ENCODE measurements at places on chromosomes 12 and 14.

- DNase-seq = no peak
These were observed 849 bp downstream of the WNT1 start for GRCh38 chr12:48978741-48979601.

GRCh38 chr14:100626614-100627013, 39.4 kb upstream of the BEGAIN start:
- DNase-seq = no peak

DNA sequence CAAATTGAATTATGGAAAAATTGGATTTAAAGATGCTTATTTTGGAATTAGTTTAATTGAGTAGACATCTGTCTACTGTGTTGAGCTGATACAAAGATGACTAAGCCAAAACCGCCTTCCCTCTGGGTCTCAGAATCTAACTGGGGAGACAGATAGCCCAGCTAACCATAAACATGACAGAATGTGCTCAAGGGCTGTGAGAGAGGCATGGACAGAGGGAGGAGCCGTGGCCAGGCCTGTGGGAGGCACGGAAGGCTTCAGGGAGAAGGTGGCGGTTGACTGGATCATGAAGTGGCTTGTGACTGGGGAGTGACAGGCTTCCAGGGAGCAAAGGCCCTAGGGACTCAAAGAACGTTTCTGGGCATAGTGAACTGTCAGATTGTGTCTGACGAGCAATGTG, 74.6 kb downstream of the DACT1 start:
- DNase-seq = no peak

DNA sequence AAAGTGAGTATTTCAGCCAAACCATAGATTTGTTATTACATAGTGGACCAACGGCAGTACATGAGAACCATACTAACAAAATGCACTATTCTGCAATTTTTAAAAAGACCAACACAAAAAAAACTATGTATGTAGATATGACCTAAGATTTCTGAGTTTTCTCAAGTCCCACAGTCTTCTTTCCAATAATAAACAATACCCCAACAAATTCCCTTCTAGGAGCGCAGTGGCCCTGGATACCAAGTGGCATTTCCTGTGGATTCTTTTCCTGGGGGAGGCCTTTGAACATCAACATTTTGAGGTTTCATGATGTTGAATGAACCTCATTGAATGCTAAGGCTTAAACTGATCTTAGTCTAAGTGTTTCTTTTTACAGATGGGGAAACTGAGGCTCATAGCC, 210.5 kb downstream of the BCAT1 start:
- DNase-seq = no peak

DNA sequence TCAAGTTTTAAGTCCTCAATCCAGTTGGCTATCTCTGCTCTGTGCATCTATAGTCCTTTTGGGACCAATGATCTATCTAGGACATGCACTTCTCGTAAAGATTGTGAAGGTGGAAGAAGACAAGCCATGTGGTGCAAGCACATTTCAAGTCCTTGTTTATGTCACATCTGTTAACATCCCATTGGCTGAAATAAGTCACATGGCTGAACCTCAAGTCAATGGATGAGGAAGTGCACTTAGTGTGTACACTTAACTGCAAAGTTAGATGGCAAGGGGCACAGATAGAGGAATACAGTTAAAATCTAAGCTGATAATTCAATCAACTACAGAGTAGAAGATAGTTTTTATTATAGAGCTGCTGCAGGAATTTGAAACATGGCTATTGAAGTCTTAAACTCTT, 362.8 kb upstream of the TBX3 start:
- DNase-seq = no peak

DNA sequence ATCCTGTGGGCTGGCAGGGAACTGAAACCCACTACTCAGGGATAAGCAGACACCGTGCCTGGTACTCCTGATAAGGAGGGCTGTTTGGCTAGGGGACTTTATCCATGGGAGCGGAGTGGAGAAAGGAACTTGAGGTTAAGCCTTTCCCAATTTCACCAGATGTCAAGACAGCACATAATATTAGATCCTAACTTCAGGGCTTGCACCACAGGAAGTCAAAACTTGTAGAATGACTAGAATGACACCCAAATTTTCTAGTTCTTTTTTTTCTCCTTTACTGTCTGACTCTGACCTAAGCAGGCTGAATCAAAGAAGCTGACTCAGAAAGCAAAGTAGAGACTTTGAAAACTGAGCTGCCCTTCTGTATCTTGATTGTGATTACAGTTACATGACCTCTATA, 7.1 kb upstream of the CGRRF1 start:
- no peak for DNase-seq

DNA sequence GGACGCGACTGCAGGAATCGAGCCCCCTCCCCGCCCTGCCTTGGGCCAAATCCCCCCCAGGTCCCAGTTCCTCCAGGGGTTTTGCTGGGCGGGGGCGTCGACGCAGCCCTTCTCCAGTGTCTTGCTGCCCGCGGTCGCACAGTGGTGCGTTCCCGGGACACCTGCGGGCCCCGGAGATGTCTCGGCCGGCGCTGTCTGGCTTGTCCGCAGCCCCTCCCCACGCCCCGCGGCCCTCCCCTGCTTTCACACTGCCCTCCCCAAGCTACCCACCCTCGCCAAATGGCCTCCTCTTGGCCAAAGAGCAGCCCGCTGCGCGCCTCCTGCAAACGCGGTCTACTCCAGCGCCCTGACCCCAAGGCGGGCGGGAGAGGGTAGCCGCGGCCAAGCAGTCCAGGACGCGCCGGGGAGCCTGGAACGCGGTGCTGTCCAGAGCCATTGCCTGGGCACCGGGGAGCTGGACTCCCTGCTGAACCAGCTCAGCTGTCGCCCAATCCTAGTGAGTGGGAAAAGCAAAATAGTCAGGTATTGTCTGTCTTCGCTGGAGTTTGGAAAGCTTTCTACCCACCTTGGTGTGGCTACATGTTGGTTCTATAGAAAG, 122.0 kb downstream of the AACS start:
- DNase-seq = no peak

All from activated T-cell treated with anti-CD3 and anti-CD28 coated beads for 48 hours (primary cell).